NCI-H1436 (cell line): ENCODE measurements at places on chromosomes 13 and 19.

DNA sequence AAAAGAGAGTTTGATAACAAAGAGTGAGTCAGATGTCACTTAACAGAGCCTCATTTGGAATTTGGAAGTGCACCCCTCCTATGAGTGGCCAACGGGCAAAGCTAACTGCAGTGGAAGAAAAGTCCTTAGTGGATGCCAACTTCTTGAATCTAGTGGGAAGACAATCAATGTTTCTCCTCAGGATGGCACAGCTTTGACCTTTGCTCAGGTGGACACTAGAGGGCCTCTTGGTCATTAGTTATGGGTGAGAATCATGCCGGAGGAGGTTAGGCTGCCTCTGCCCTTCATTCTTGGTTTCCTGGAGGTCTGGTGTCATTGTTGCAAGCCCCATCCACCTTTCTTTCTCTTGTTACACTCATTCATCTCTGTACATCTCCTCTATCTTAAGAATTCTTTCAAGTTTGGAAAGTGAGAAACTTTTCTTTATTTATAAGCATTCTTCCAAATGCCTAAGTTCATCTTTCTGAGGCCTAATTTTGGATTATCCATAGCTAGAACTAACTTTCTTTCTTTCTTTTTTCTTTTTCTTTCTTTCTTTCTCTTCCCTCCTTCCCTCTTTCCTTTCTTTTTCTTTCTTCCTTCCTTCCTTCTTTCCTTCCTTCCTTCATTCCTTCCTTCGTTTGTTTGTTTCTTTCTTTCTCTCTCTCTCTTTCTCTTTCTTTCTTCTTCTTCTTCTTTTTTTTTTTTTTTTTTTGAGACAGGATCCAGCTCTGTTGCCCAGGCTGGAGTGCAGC lies 327.2 kb upstream of the TSHZ3 start:
- DNase-seq = no peak

- DNase-seq = no peak
Measured at GRCh38 chr19:5137571-5138124, 168.7 kb downstream of the KDM4B start.

GRCh38 chr13:50241479-50241878 lies 226.2 kb downstream of the KCNRG start:
- no peak for DNase-seq

DNA sequence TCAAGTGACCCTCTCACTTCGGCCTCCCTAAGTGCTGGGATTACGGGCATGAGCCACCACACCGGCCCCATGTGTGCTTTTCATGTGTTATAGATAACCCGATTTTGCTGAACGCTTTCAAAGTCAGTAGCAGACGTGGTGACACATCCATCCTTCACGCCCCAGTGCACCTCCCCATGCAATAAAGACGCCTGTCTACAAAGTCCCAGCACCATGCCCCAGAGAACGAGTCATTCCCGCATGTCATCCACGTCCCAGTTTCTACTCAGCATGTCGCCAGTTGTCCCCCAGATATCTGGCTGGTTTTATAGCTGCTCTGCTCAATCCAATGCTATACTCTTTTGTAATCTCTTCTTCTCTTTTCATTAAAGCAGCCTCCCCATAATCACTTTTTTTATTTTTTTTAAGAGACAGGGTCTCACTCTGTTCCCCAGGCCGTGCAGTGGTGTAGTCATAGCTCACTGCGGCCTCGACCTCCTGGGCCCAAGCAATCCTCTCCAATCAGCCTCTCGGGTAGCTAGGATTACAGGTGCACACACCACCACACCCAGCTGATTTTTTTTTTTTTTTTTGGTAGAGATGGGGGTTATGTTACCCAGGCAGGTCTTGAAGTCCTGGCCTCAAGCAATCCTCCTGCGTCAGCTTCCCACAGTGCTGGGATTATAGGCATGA lies 42.5 kb downstream of the DNM2 start:
- no peak for DNase-seq

GRCh38 chr19:9868983-9869617 lies 34.0 kb downstream of the PIN1 start:
- no peak for DNase-seq

GRCh38 chr13:39760521-39760920 lies 105.1 kb downstream of the COG6 start:
- DNase-seq = no peak

GRCh38 chr19:53525922-53526321 lies 12.0 kb upstream of the ZNF331 start:
- DNase-seq = no peak

GRCh38 chr13:30863231-30863630 lies 42.8 kb upstream of the MEDAG start:
- DNase-seq = no peak

DNA sequence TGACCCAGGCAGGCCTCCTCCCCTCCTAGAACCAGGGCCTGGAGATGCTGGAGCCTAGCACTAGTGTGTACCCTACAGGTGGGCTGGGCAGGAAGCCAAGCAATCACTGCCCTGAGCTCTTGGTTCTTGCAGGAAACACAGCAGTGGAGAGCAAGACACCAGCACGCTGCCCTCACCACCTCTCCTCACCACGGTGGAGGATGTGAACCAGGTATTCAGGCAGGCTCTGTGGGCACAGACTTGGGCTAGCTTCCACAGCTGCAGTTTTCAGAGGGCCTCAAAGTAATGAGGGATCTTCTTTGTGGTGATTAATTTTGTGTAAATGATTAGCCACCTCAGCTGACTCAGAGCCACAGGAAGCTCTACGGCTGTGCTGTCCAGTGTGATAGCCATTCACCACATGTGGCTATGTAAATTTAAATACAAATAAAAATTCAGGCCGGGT lies 13.6 kb upstream of the GPI start:
- DNase-seq = no peak

DNA sequence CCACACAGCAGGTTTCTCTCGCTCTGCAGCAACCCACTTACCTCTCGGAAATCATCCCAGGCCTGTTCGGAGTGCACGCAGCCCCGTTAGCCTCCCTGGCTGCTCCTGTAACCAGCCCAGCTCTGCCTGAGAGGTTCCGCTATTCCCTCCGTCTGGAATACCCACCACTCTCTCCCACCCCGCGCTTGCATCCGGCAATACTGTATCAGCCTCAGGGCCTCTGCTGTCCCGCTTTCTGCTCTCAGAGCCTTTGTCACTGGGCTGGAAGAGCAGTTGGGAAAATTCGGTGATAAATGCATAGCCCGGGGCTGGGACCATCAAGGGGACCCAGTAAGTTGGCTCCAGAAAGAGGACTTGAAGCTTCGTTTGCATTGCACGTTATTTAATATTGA lies 759 bp upstream of the TLE6 start:
- no peak for DNase-seq

DNA sequence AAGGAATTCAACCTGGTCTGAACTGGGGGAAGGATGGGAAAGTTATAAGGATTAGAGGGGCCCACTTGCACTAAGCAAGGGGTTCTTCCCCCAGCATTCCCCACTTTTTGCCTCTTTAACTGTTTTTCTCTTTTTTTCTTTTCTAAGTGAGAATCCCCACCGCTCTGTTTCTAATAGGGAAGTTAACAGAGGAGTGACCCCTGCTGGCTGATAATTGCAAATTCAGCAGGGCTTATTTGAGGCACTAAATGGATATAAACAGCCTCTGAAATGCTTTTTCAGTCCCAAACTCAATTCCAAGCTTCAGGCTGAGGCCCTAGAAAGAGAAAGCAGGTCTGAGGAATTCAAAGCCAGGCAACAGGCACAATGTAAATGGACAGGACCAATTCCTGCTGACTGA lies 38.2 kb upstream of the CEACAM21 start:
- no peak for DNase-seq
